NCI-H526 treated with DMSO at 0.1 percent for 48 hours (cell line): ENCODE measurements at places on chromosomes 1 and 21.

DNA sequence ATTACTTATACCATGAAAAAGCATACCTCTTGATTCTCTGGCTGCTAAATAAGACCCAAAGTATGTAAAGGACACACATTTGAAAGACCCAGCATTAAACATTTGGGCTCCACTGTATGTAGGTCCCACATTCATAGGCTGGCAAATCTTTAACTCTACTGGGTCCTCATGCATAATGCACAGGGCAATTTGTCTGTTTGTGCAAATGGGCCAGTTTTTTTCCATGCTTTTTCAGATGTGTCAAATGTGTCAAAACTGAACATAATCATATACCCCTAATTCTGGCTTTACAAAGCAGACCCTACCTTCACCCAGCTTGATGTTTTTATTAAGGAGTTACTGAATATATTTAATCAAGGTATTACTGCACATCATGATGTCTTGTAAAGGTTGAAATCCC is 63.7 kb downstream of the RERE start:
- DNase-seq = no peak

DNA sequence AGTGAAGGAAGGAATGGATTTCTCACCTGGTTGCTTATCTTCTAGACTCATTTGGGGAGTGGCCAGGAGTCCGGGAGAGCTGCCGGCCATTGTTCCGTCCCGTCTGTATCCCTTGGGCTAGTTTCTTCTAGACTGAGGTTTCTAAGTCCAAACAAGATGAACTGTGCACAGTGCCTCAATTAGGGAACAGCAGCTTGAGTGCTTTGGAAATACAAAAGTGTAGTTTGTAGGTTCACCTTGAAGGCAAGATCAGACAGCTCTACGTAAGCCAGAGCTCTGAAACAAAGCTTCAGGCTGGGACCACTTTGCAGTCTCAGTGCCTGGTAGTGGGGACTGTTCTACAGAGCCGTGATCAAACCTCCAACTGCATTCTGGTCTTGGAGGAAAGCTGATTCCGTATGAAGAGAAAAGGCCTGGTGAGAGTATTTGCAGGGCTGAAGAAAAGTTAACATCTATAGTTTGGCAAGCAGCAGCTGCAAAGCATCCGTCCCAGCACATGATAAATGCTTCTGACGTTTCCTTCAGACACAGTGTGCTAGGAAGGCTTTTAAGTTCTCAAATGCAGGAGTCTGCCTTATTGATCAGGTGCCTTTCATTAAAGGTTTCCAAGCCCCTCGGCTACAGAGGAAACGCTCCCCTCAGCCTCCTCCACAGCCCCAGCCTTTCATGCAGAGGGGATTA is 432.8 kb downstream of the KIF26B start:
- no peak for DNase-seq

- DNase-seq = no peak
These were observed 22.5 kb downstream of the ERRFI1 start for GRCh38 chr1:8003438-8004112.

- no peak for DNase-seq
These were observed 32.3 kb downstream of the CHRM3 start for GRCh38 chr1:239418681-239419080.

- no peak for DNase-seq
These were observed 618 bp downstream of the CLCC1 start for GRCh38 chr1:108962681-108963051.

DNA sequence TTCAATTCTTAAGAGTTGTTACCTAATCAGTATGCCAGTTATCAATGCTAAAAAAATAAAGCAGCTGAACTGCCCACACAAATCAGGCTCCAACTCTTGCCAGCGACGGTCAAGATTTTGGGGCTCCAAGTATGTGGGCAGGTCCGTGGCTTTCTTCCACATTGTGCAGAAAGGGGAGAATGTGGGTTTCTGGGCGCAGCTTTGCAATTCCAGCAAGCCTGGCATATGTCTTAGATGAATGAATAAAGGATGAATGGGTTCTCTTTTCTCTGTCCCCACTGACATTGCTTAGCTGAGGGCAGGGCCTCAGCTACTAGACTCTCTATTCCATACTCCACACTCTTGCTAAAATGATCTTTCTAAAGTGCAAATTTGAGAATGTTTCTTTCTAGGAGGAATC is 42.4 kb downstream of the NENF start:
- no peak for DNase-seq

DNA sequence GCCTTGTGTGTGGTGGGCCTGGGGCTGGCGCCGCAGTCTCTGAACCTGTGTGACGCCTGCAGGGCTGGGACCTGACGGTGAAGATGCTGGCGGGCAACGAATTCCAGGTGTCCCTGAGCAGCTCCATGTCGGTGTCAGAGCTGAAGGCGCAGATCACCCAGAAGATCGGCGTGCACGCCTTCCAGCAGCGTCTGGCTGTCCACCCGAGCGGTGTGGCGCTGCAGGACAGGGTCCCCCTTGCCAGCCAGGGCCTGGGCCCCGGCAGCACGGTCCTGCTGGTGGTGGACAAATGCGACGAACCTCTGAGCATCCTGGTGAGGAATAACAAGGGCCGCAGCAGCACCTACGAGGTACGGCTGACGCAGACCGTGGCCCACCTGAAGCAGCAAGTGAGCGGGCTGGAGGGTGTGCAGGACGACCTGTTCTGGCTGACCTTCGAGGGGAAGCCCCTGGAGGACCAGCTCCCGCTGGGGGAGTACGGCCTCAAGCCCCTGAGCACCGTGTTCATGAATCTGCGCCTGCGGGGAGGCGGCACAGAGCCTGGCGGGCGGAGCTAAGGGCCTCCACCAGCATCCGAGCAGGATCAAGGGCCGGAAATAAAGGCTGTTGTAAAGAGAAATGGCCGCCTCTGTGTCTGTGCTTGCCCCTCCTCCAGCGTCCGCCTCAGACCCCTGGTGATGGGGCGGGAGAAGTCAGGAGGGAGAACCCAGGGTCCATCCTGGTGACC is 788 bp downstream of the ISG15 start:
- DNase-seq = peak; percentile 38

GRCh38 chr1:225598847-225599246 is 54.1 kb downstream of the ENAH start:
- DNase-seq = no peak

DNA sequence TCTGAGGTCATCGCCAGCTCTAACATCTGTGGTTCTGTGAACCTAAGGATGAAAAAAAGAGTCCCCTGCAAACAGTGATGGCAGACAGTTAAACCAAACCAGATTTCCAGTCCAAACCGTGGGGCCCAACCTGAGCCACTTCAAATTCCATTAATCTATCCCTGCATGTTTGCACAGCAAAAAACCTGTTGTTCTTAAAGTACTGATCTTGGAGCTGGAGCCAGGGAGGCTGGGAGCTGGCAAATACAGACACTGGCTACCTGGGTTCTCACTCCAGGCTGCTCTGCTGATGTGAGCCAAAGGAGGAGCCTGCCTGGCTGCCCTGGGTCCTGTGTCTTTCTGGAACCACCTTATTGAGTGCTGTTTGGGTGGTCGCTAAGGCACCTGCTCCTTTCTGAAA is 16.4 kb downstream of the LDLRAD1 start:
- no peak for DNase-seq

DNA sequence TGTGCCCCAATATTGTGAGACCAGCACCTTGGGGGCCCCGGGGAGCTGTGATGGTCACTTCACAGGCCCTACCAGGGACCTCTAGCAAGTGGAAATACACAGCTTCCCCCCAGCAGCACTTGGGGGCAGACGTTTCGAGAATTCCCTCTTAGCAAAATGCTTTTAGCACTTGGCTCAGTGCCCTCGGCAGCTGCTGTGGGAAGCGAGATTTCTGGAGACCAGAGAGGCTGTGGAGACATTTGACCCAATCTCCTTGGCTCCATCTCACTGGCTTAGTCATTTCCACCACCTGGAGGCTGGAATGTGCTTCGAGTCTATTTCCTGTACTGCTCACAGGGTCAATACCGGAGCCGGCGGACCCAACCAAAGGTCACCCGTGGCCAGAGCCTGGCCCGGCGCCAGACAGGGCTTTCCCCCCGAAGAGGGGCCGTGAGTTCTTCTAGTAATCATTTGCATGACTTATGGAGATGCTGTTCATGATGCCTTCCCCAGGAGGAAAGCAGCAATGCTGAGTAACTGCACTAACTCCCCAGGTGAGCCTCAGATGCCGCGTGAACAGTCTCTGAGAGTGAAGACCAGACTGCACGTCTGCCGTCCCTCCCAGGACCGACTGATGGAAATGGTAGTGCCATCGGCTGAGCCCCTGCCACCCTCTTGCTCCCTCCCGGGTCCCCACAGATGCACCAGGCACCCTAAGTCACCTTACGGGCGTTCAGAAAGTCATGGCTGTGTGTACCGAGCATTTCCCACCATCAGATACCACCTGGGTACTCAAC is 4.4 kb upstream of the C2CD2 start:
- DNase-seq = no peak
